Esophagus mucosa (tissue), 1 donor: ENCODE measurements at places on chromosomes 4 and X.

DNA sequence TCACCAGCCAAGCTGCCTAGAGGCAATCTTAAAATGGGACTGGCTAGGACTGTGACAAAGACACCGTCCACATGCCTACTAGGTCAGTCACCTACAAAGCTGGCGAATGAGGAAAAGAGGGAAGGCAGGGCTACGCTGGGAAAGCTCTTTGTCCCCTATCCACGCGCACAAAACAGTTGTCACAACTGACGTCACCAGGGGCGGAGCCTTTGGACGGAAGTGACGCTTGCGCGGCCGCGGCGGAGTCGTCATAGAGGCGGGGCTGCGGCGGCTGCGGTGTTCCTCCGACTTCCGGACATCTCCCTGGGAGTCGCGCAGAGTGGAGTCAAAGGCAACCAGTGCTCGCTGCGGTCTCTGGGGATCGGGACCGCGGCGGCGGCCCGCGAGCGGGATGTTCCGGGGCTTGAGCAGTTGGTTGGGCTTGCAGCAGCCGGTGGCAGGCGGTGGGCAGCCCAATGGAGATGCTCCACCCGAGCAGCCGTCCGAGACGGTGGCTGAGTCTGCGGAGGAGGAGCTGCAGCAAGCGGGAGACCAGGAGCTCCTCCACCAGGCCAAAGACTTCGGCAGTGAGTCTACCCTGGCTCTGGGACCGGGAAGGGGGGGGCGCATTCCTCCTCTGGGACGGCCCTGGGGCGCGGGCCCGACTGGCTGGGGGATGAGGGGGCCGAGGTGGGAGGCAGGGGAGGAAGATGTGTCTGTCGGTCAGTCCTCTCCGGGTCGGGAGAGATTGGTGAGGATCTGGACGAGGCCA, at the start of gene SYAP1:
TSS of gene SYAP1 (plus strand) at position 279 of the 751 bp plus-strand sequence. CDS start at position 392, 113 bp downstream.
- ATAC-seq, result peak; percentile 99

DNA sequence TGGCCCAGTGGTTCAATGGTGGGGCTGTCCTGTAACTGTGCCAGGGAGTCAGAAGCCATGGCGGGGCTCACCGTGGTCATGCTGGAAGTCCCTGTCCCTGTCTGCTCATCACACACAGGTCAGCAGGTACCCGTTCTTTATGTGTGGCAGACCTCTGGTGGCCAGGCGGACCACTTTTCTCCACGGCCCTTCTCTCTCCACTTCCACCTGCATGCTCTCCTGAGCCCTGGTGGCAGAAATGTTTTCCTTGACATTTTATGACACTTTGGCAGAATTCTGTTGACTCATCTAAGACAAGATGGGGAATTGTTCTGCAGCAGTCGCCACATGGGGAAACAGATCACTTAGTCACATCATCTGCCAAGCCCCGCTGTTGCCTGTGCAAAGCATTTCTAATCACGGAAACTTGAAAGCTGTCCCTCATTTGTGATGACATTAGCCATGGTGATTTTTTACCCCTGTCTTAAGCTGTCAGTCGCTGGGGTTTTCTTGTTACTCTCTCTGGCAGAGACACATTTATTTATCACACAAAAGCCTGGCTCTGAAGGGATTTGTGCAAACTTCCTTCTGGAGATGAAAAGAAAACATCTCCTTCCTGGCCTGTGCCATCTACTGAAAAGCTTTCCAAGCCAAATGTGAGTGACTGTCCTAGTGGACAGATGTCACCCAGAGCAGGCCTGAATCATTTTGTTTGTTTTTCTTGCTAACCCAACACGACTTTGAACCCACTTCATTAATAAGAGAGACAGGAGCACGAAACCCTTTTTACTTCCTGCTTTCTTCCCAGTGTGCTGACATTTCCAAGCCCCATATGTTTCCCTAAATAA, 38.8 kb upstream of the STIM2 start:
- no peak for ATAC-seq

DNA sequence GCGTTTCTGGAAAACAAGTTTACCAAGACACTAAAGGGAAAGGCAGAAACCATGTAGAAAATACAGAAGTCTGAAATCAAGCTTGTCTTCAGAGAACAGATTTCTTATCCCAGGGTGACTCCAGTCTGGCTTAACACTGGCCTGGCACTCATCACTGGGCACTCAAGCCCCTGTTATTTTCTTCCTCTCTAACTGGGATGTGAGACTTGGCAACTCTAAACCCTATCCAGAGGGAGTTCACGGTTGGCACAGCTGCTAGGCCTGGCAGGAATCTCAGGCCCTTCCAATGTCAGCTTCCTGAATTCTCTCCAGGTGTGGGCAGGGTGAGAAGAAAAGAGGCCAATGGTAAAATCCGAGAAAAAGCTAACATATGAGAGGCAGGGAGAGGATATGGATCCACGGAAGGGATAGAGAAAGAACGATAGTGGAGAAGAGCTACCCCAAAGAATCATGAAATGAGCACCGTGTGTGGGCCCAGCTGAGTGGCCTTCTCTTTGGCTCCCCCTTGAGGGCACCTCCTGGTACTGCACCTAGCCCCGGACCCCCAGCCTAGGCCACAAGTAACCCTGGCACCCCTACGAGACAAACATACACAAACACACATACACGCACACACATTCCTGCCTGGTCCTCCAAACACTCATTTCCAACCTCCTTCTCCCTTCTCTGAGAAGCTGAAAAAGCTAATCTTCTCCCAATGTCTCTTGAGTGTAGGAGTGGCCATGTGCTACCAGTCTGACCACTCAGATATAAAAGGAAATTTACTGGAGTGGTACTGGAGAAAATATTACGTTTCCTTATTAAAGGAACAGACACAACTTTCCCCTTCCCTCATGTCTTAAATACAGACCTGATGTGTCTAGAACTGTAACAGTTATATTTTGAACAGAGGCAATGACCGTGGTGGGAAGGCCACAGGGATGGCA, 16.6 kb upstream of the PTCHD1 start:
- peak; percentile 64 for ATAC-seq

GRCh38 chrX:143623657-143624056, 12.2 kb downstream of the SLITRK4 start:
- ATAC-seq, result no peak

- no peak for ATAC-seq
Measured at GRCh38 chr4:26729027-26729426, 131.6 kb upstream of the STIM2 start.

DNA sequence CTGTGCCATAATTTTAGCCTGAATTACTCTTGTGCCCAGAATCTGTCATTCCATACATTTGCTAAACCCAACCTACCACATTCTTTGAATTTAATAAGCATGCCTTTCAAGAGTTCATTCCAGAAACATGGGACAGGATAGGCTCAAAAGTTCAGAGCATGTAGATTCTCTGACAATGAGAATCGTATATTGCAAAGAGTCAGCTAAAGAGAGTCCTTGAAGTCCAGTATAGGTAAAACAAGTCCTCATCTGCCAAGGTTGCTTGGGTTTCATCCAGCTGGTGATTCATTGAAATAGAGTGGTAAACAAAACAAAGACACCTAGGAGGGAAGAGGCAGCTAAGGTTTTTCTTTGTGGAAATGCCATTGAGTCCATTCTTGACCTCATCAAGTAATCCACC, 249.3 kb upstream of the DIPK2B start:
- peak; percentile 17 for ATAC-seq

DNA sequence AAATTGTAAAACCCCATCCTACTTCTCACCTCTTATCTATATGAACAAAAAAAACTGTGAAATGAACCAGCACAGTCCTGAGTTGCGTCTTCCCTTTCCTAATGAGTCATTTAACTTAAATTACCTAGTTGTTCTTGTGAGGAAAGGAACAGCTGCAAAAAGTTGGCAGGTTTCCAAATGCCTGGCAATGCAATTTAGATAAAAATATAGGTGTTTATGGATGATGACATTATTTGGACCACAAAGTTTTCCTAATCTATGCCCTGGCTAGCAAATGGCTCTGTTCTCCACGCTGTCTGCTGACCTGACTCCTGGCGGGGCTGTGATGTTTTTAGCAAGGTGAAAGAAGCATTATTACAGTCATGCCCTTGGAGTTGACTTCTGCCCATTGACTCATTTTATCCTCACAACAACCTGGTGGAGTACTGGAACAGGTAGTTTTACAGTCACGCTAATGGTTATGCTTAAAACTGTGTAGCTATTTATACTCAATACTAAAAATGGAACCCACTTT, 29.8 kb upstream of the RELL1 start:
- ATAC-seq, result peak; percentile 42

GRCh38 chr4:103375278-103375677, 177.1 kb upstream of the CENPE start:
- no peak for ATAC-seq

DNA sequence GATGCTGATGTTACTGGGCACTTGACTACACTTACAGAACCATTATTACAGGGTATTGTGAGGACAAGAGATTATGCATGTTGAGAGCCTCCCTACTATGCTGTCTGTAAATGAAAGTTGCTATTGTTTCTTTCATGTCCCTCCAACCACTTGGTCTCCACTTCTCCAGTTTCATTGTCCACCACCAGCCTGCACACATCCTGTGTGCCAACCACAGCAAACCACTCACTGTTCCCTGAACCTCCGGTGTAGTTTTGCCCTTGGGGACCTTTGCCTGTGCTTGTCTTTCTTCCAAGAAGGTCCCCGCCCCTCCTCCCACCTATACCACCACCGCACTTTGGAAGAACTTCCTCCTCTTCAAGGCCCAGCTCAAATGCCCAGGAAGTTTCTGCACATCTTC, 43.1 kb upstream of the AFF2 start:
- no peak for ATAC-seq

GRCh38 chr4:124304941-124305340, 407.6 kb downstream of the ANKRD50 start:
- no peak for ATAC-seq

- peak; percentile 49 for ATAC-seq
Measured at GRCh38 chrX:152821145-152821765, 9.3 kb downstream of the CETN2 start.

- no peak for ATAC-seq
Measured at GRCh38 chr4:186557061-186557460, 1.7 kb upstream of the MTNR1A start.

- ATAC-seq, result no peak
Measured at GRCh38 chr4:166400270-166400894, 527.3 kb downstream of the TLL1 start.

DNA sequence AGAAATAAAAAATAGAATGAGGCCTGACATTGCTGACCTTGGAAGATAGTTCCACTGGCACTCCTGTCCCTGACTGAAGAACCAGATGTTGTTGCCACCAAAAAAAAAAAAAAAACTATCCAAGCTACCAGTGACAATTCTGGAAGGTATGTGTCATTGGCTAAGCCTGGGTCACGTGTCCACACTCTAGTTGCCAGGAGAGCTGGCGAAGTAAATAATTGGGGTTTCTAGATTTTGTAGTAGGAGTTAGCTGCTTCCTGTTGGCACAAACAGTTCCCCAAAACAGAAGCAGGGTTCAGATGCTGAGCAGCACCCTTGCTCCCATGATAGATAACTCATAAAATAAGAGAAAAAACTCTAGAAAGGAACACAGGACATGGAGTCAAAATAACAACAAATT, 20.5 kb downstream of the MND1 start:
- no peak for ATAC-seq

DNA sequence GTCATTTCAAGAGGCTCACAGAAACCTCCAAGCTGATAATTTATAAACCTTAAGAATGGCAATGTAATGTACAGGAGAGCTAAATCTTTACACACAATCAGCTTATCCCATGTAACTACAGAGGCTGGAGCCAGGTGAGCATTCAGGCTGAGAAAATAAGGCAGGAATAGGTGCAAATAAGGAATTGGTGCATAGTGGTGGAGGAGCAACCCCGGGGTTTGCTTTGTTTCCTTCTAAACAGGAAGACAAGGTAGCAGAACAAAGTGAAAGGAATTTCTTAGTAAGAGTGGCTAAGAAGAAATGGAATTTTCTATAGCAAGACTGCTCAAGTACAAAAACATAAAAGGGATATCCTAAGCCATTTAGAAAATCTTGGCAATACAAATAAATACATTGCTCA, 82.4 kb downstream of the NR3C2 start:
- no peak for ATAC-seq

GRCh38 chr4:138595731-138596460, 353.7 kb upstream of the SLC7A11 start:
- no peak for ATAC-seq
